NCI-H1092 treated with DMSO at 0.1 percent for 48 hours (cell line): ENCODE measurements at places on chromosomes 3 and 15.
A peak's percentile ranks its signal among the peaks of the same experiment; 100 is the strongest.

GRCh38 chr3:43753741-43754715, 63.3 kb downstream of the ABHD5 start:
- DNase-seq = no peak

- peak; percentile 47 for DNase-seq
Measured at GRCh38 chr3:193211173-193211572, 29.8 kb upstream of the PLAAT1 start.

DNA sequence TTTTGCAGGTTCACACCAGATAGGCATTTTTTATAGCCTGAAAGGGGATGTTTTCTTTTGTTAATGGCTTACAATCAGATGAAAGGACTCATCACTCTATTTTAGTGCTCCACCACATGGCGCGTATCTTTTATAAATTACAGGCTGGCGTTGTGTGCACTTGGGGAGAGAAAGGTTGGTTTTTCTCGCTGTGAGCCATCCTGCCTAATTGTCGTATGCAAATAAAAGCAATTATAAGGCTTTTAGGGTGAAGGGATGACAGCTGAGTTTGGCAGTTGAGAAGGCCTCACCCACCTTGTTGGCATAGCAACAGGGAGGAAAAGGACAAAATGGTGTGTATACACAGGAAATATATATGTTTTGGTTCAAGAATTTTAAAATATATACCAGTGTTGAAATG, 268.0 kb downstream of the NR2F2 start:
- no peak for DNase-seq

- no peak for DNase-seq
Measured at GRCh38 chr3:153670577-153670976, 450.6 kb upstream of the ARHGEF26 start.

- DNase-seq = no peak
Measured at GRCh38 chr3:42601896-42602581, 1.6 kb downstream of the NKTR start.

DNA sequence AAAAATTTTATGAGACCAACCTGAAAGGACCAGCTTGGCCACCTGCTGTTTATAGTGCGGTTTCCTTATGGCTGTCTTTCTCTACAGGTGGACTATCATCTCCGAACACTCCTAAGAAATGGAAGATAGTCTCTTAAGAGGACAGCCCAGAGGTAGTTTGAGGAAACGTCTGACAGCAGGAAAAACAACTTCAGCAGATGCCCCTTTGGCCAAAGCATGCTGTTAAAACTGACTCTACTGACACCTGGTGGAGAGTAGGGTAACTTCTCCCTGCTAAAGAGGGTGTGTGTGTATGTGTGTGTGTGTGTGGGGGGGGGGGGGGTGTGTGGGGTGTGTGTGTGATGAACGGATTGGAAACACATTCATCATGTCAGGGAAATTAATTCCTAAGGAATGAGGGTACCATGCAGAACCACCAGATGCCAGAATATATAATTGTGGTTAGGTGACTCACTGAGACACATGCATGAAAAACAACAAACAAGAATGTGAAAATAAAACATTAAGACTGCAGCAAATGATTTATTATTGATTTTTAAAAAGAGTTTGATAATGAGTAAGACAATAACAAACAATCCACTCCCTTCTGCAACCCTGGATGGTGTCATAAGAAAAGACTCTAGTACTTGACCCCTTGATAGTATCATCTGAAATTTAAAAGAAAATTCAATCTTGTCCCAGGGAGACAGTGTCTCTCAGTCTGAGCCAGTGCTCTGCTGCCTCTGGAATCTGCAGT, 256.5 kb downstream of the THRB start:
- peak; percentile 20 for DNase-seq

DNA sequence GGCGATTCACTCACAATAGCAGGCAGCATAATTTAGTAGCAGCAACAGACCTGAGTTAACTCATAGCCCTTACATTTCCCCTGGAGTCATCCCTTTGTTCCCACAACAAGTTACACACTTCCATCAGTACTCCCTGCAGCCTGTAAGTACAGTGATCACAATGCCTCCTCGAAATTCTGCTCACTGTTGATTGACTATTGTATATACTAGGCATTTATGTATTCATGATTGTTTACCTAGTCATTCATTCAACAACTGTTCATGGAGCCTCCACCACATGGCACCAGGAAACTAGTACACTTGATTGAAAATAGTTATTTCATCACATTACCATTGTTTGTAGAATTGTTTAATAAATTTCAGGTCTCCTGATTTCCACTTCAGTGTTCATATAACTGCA, 71.4 kb upstream of the P3H2 start:
- no peak for DNase-seq

- DNase-seq = no peak
Measured at GRCh38 chr3:2097641-2098191, 950 bp upstream of the CNTN4 start.

GRCh38 chr3:145190138-145190537, 970.8 kb downstream of the PLOD2 start:
- DNase-seq = no peak

- no peak for DNase-seq
Measured at GRCh38 chr3:52430416-52430810, 14.5 kb downstream of the SEMA3G start.

DNA sequence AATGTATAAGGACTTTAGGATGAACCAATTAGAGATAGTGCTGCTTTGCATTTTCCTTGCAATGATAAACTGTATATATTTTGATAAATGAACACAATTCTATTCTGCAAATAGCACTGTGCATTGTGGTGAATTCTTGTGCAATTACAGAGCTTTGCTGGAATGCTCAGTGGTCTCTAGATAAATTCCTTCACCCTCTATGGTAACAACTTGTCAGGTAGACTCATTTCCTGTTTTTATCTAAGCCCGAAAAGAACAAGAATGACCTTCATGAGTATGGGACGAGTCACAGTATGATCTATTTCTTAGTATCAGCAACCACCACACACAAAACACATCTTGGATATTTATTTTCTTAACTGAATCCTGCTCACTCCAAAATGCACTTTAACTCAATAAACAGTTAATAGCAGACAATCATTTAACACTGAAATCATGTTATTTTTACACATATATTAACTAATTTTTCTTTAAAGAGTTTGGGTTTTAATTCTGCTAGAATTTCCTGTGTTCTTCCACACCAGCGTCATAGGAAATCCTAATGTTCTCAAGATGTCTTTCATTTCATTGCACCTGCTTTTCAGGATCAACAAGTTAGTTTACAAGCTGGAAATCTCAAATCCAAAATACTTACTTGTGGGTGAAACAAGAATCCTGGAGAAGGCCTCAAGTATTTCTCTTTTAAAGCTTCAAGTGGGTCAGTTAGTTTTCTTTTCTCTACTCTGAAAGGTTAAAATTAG, 551.2 kb downstream of the MECOM start:
- no peak for DNase-seq

- no peak for DNase-seq
Measured at GRCh38 chr3:16790432-16791400, 94.0 kb upstream of the PLCL2 start.

DNA sequence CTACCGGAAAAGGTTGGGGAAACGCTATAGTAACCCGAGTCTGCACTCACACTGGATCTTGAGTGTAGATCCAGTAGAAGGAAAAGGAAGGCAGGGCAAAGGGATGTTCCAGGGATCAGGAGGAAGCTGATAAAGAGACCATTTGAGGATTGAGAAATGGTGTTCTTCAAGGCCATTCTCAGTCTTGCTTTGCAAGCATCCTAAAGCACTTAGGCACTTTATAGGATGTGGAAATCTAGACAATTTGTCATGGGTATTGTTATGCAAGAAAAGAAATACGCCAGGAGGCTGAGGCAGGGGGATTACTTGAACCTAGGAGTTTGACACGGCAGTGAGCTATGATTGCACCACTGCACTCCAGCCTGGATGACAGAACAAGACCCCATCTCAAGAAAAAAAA, 13.2 kb upstream of the SCAMP5 start:
- no peak for DNase-seq

- DNase-seq = no peak
Measured at GRCh38 chr15:43440721-43441281, 52.2 kb downstream of the TP53BP1 start.

GRCh38 chr3:155382396-155383042, 89.0 kb upstream of the STRIT1 start:
- DNase-seq = peak; percentile 29

- no peak for DNase-seq
Measured at GRCh38 chr3:66322436-66322835, 101.6 kb downstream of the SLC25A26 start.
